ENCODE measurements at places on chromosomes 6 and 20.
A peak's percentile ranks its signal among the peaks of the same experiment; 100 is the strongest.

DNA sequence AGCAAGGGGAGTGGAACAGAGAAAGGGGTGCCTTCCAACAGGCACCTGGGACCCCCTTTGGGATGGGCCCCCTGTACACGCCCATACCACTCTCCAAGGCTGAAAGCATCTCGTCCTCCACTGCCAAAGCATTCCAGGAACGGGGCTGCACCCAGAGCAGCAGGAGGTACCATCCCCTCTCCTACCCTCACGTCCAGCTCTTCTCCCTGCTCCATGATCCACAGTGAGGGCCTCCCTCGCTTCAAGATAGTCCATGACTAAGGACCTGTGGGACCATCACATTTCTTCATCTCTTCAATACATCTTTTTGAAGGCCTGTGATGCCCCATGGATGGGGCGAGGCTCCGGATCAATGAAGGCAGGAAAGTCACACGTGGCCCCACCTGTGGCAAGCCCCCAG lies 209.9 kb downstream of the ANKRD60 start:
- no peak for DNase-seq

- DNase-seq, result no peak
These were observed 142.4 kb upstream of the TNFAIP3 start for GRCh38 chr6:137724495-137725211.

DNA sequence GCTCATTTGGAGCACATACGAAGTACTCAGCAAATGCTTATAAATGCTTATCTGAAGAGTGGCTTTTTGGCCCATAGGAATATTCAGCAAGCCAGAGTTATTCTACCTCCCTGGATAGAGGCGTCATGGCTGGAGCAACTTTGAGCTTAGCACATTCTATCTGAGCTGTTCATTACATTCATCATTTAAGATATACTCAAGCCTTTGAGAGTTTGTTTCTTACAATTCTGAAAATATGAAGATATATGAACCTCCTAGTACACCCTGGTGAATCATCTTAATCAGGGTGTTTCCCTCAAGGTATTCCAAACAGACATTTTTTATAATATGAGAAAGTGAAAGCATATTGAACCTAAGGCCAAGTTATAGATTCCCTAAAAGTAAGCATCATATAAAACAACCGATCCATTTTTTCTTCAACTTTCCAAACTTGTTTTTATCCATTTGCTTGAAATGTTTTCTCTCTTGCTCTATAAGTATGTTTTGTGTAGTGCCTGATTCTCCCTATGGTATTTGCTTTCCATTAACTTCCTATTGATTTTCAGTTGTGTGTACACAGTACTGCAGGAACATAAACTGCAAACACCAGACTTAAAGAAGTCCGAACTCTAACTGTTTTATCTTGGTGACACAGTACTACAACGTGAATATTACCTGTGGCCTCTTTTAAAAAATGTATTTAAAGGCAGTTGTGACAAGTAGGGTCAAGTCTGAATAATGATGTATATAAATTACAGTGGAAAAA lies 139.7 kb upstream of the PTPRK start:
- DNase-seq, result no peak

- DNase-seq, result no peak
These were observed 86.8 kb downstream of the ZFP64 start for GRCh38 chr20:52104546-52105441.

DNA sequence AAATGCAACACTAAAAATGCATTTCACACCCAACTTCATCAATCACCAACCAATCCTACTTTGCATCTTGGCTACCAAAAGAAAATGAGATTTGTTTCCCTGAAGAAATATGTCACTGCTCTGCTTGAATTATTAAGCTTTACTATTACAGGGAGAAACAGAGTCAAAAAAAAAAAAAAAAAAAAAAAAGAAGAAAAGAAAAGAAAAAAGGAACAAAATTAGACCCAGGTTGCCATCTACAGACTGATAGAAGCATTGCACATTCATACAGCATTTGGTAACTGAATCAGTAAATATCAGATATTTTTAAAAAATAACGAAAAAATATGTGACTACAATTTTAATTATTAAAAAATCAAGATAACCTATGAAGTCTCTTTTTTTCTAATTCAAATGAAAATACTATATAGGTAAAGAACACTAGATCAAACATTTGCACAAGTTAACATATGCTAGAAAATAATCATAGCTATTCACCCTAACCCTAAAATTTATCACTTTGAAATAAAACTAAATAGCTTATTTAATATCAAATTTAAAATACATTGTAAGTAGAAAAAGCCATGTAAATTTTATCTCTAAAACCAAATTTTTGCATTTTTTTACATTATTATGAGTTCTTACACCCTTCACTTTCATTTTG lies 83.3 kb downstream of the DCDC2 start:
- no peak for DNase-seq

DNA sequence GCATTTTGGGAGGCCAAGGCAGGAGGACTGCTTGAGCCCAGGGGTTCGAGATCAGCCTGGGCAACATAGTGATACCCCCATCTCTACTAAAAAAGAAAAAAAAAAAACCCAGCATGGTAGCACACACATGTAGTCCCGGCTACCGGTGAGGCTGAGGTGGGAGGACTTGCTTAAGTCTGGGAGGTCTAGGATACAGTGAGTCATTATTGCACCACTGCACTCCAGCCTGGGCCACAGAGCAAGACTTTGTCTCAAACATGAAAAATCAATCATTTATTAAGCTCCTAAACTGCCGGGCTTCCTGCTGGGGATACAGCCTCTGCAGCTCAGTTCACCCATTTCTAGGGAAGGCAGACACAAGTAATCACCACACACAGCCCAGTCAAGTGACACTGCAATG lies 7.3 kb upstream of the USP45 start:
- no peak for DNase-seq

- no peak for DNase-seq
These were observed 124.5 kb downstream of the IMPG1 start for GRCh38 chr6:75947935-75948334.

- DNase-seq, result no peak
These were observed 508.9 kb downstream of the CDH26 start for GRCh38 chr20:60467078-60467477.

GRCh38 chr6:160131636-160132296 lies 10.2 kb downstream of the SLC22A1 start:
- no peak for DNase-seq

- DNase-seq, result no peak
These were observed 23.6 kb upstream of the ECHDC1 start for GRCh38 chr6:127367023-127367375.

- DNase-seq, result no peak
These were observed 45.1 kb downstream of the PTPRA start for GRCh38 chr20:2918096-2919049.

- peak; percentile 8 for DNase-seq
These were observed 529.1 kb upstream of the CITED2 start for GRCh38 chr6:139903411-139904157.

DNA sequence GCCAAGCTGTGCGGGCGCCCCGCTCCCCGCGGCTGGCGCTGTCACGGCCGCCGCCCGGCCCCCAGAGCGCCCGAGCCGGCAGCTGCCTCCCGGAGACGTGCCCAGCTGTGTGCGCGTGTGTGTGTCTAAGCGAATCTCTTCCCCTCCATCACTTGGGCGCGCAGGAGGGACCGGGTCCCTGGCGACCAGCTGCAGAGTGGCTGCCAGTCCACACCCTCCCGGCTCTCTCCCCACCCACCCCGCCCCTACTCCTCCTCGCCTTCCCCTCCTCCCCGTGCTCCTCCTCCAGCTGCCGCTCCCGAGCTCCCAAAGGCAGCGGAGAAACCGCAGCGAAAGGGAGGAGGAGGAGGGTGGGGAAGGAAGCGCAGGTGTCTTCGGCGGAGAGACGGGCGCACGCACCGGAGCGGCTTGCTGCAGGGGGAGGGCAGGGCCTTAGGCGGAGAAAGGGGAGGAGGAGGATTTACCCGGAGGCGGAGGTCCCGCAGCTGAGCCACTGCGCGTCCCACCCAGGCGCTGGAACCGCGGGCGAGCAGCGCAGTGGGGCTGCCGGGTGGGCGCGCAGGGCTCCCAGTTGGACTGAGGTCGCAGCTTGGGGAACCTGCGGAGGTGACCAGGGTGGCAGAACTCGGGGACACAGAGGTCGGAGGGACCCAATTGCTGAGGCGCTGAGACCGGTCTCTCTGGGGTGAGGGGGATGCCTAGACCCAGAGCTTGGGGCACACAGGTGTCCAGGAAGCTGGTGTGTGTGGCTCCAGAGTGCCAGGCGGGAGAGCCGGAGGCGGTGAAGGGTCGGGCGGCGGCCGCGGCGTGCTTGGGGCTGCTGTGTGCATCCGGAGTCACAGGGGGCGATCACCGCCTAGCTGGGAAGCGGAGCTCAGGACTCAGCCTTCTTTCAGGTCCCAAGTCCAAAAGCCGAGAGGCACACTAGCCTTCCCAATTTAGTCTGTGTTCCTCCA lies at the start of gene HS3ST5:
Gene HS3ST5 (minus strand): TSS at position 198 of the 956 bp plus-strand sequence. CDS start 280,178 bp downstream, outside the sequence.
- DNase-seq, result no peak

GRCh38 chr6:13400772-13401171 lies 72.4 kb upstream of the TBC1D7 start:
- DNase-seq, result no peak

GRCh38 chr6:130967502-130968445 lies 95.3 kb downstream of the EPB41L2 start:
- no peak for DNase-seq

DNA sequence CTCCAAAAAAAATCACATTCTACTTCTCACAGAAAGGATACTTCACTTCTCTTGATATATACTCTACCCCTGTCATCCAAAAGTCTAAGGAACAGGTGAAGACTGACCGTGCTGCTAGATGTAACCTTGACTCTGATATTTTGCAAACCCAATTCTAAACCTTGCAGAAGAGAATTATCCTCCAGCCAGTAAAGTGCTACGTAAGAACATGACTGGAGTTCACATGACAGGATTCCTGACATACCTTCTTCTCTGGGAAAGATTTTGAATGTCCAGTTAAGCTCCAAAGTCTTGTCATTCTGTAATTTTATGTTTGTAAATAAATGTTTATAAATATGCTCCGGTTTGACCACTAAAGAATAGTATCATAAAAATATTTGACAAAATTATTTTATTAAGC lies 35.8 kb downstream of the BTBD9 start:
- no peak for DNase-seq

- no peak for DNase-seq
These were observed 26.1 kb upstream of the FANCE start for GRCh38 chr6:35426074-35426473.

- DNase-seq, result no peak
These were observed 9.0 kb downstream of the LRP11 start for GRCh38 chr6:149855040-149855654.

GRCh38 chr20:34104059-34104458 lies 8.0 kb downstream of the EIF2S2 start:
- no peak for DNase-seq

- no peak for DNase-seq
These were observed 13.4 kb upstream of the GMNN start for GRCh38 chr6:24761193-24761835.

GRCh38 chr20:8664778-8665177 lies 404.1 kb upstream of the PLCB4 start:
- no peak for DNase-seq

- DNase-seq, result no peak
These were observed 47.0 kb downstream of the MAP3K5 start for GRCh38 chr6:136745300-136745699.

- peak; percentile 48 for DNase-seq
These were observed 113.9 kb downstream of the FYN start for GRCh38 chr6:111759331-111759835.

DNA sequence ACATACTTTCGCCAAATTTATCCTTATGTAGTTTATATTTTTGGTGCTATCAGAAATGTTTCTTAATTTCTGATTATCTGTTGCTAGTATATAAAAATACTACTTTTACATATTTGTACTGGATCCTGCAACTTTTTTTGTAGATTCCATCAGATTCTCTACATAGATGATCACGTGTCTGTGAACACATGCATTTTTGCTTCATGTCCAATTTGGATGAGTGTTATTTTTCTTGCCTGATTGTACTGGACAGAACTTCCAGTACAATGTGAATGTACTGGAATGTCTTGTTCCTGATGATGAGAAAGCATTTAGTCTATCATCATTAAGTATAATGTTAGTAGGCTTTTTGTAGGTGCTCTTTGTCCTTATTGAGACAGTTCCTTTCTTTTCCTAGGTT lies 25.0 kb upstream of the SSR1 start:
- DNase-seq, result no peak

DNA sequence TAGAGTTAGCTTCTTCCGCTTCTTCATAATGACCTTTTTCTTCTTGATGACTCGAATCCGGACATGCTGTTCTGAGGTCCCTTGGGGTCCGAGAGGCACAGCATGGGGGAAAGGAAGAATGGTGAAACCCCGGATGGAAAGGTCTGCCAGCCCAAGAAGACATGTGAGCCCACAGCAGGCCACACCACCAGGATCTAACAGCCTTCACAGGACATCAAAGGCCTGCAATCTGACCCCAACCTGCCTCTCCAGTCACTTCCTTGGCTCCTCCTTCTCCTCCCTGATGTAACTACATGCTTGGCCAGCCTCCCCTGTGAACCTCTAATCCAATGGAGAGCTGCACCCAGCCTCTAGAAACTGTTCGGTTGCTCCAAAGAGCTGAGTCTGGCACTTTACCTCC lies 1.6 kb downstream of the CPXM1 start:
- no peak for DNase-seq

DNA sequence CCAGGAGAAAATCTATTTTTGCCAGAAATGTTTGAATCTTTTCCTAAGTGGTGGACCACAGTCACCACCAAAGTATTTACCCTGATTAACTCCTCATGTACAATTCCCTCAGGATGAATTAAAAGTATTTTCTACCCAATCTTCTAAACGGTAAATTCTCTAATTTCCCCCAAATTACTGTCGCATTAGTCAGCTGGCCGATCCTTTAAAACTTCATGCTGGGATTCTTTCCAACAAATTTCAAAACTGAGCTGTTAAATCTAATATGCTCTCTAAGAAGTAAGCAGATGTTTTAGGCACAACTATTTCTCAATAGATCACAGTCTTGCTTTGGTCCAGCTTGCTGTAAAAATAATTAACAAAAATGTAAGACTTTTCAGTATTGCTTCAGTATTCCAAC lies 447.2 kb downstream of the FRK start:
- DNase-seq, result no peak

- no peak for DNase-seq
These were observed 34.5 kb upstream of the RREB1 start for GRCh38 chr6:7073082-7073820.

DNA sequence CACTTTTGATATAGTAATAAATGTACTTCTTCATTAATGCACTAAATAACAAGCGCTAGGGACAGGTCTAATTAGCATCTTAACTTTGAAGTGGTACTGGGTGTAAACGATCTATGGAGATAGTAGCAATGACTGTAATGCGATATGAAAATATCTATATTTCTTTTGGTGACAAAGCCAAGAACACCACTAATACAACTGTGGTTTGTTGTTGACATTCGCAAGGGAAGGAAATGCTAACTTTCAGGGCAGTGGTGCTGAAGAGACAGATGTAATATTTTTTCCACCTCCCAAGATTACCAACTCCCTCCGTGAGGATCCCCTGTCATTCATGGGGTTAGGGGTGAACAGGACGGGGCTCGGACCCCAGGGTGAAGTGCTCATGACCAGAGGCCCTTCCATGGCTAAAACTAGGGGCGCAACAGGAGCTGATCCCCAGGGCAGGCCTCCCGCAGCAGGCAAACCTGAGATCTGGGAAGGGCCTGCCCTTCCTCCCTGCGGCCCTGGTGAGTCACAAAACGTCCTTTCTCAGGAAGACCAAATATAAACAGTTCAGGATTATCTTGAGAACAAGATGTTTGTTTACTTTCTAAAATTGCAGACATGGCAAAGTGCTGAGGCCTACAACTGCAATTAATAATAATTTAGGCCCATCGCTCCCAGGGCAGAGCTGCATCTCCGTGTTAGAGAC lies 65.0 kb upstream of the TOX2 start:
- no peak for DNase-seq
